ENCODE measurements at places on chromosomes 4 and X.

- peak; percentile 57 for DNase-seq
Observed at GRCh38 chrX:81195712-81196111, 6.0 kb downstream of the HMGN5 start.

DNA sequence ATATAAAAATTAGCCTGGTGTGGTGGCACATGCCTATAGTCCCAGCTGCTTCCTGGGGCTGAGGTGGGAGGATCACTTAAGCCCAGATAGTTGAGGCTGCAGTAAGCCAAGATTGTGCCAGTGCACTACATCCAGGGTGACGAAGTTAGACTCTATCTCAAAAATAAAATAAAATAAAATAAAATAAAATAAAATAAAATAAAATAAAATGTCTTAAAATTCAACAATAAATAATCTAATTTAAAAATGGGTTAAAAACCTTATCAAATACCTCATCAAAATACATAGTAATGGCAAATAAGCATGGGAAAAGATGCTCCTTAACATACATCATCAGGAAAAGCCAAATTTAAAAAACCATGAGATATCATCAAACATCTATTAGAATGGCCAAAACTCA lies 760.2 kb upstream of the AGA start:
- DNase-seq: no peak

DNA sequence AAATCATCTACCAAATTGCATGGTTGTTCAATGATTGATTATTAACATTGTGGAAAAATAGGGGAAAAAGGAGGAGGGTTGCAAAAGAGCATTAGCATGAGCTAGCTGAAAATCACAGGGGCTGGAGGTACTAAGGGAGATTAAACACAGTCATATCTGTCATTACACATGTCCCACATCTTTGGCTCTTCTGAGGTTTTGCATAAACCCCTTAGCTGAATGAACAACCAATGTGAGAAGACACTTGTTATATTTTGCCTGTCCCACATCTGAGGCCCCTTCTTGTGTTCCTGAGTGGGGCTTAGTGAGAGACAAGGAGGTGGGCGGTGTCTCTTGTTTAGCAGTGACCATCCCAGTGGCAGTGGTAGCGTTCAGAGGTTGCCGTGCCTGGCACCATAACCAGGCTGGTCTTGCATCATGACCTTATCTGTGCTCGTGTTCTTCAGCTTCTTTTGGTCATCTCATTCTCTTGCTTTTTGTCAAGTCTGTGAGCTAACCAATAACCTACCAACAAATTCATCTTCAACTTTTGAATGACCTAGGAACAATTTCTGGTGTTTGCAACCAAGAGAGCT lies 95.6 kb downstream of the MID1IP1 start:
- no peak for DNase-seq

- DNase-seq: no peak
Observed at GRCh38 chrX:45134775-45135174, 65.9 kb downstream of the DIPK2B start.

GRCh38 chr4:80333121-80333520 lies 2.4 kb upstream of the CFAP299 start:
- DNase-seq: no peak

DNA sequence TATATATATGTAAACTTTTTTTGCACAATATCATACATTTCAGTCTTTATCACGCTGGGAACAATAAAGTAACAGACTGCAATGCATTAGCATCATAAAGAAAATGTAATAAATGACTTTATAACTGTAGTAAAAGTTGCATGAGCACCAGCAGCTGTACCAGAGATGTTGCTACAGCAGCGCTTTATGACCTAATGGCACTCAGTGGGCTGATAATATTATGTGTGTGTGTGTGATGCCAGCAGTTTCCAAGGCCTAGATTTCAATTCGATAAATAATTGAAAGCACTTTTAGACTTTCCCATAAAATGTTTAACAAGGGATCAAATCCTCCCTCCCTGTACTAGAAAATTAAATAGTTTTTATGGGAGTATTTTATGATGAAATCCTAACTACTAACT lies 367.6 kb upstream of the AGA start:
- DNase-seq: no peak

- DNase-seq: no peak
Observed at GRCh38 chr4:114658179-114658578, 59.6 kb downstream of the UGT8 start.

- DNase-seq: no peak
Observed at GRCh38 chr4:107213410-107213809, 177.3 kb upstream of the DKK2 start.

DNA sequence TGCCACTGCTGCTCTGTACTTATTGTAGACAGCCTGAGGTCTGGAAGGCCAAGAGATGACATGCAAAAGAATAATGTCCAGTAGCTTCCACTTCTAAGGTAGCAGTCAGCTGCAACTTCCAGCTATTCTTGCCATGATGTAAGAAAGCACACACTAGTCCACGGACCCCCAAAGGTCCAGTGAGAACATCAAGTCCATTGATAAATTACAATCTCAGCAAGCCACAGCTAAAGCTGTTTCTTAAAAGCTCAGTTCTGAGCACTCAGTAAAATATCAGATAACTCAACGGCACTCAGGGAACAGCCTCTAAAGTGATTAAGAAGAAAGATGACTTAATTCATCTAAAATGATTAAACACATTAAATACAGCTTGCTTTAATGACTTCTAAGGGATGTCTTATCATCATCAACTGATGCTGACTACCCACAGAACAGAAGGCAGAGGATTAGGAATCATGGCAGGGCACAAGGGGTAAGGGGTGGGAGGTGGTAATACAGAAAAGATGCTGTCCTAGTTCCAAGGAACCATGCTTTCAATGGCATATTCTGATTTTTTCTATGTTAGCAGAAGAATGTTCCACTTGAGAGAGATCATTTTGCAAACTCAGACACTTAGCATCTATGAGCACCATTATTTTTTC lies 99.1 kb upstream of the CBR4 start:
- DNase-seq: no peak

- no peak for DNase-seq
Observed at GRCh38 chrX:38038501-38038900, 32.1 kb downstream of the SYTL5 start.

- no peak for DNase-seq
Observed at GRCh38 chr4:14428125-14428524, 574.2 kb upstream of the CPEB2 start.

- DNase-seq: peak; percentile 46
Observed at GRCh38 chrX:55488593-55489313, 895 bp downstream of the USP51 start.

DNA sequence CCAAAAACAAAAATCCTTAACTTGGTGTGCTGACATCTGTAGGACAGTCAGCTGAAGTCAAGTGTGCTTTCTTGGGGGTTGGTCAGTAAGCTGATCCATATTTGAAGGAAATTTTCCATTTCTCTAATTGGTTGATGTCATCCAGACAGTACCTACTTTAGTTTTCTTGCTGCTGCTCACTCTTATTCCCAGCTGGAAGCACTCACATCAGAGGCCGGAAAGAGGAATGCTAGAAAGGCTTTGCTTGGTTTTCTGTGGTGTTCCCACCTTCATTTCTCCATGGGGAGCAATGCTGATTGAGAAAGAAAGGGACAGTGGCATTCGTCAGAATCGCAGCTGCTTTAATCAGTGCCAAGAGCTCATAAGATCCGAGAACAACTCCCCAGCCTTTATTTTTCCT lies 227.0 kb downstream of the C4orf33 start:
- no peak for DNase-seq
